ENCODE measurements at places on chromosomes 16 and 17.

DNA sequence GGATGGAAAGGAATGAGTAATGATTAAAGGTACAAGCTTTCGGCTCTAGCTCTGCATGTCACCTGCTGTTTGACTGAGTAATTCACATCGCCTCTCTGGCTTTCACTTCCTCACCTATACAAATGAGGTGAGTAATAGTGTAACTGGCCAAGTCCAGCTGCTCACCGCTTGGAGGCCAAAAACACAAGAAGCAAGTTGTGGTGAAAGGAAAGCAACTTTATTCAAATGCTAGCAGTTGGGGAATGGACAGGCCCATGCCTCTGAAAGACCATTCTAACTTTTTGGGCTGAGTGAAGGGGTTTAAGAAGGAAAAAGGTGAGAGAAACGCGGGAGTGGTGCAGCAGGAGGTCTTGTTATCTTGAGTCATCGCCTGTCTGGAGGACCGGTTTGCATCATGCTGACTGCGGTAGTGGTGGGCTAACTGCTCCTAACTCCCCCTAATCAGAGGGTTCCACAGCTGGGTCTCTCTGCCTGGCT lies 45.7 kb upstream of the CSNK2A2 start:
- peak; percentile 51 for DNase-seq

- DNase-seq, result no peak
Measured at GRCh38 chr16:75289189-75289588, 37.8 kb upstream of the BCAR1 start.

DNA sequence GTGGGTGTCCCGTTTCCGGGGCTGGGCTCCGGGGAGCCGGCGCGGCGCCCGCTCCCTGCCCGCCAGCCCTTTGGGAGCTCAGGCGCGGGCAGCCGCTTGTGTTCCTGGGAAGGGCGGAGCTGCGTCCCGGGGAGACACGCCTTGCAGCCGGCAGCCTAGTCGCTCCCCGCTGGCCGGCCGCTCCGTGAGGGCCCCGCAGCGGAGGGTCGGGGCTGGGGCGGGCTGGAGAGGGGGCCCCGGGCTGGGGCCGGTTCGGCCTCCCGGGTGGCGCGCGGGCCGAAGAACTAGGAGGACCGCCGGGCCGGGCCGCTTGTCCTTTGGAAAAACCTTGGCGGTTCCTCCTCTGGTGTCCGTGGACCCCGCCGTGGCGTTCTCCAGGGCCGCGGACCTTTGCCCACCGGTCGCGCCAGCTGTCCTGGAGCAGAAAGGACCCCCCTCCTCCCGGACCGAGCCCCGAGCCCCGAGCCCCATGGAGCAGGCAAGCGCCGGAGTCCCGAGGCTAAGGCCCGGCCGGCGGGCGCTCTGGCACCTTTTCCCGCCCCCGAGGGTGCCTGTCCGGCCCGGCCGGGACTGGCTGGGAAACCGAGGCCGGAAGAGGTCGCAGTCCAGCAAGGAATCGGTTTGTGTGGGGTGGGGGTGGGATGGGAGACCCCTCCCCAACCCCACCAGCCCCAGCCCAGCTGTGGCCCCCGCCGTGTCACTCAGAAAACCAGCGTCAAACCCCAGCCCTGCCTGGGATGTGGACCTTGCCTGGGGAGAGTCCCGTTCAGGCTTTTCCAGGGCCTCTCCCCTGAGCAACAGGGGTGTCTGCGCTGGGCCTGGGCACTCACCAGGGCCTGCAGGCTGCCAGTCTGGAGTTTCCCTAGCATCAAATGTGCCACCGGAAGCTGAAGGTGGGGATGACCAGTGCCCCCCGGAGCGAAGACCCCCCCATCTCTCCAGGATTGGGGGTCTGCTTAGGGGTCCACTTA lies 6.8 kb upstream of the TBC1D3B start:
- no peak for DNase-seq

DNA sequence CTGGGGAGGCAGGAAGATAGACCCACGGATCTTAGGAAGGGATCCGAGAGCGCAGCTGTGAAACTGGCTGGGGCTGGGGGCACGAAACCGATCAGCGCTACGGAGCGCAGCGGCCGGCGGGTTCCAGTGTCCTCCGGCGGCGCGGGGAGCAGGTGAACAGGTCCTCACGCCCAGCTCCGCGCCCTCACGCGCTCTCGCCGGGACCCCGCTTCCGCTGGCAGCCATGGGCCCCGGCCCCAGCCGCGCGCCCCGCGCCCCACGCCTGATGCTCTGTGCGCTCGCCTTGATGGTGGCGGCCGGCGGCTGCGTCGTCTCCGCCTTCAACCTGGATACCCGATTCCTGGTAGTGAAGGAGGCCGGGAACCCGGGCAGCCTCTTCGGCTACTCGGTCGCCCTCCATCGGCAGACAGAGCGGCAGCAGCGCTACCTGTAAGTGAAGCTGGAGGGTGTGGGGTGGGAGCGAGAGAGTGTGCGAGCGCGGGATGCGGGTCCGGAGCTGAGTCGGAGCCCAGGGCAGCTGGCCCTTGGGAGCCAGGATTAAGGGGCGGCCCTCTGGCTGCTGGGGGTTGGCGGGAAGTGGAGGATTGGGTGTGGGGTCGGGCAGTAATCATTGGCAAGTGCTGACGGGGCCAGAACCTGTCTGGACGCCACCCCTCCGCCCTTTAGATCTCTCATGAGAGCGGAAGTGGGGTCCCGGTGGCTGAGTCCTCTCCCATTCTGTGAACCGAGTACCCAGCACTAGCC lies 479 bp downstream of the ITGA3 start:
- peak; percentile 68 for DNase-seq

Data from activated CD4-positive, alpha-beta T cell treated with anti-CD3 and anti-CD28 coated beads, Interleukin-2, Interleukin-4, amounts not matched to agents 100 ng/mL and 50 ng/mL, durations not matched to agents 16 hours and 8 hours (primary cell).